Esophagus muscularis mucosa (tissue), 4 donors: ENCODE measurements at places on chromosomes 5 and 9.

DNA sequence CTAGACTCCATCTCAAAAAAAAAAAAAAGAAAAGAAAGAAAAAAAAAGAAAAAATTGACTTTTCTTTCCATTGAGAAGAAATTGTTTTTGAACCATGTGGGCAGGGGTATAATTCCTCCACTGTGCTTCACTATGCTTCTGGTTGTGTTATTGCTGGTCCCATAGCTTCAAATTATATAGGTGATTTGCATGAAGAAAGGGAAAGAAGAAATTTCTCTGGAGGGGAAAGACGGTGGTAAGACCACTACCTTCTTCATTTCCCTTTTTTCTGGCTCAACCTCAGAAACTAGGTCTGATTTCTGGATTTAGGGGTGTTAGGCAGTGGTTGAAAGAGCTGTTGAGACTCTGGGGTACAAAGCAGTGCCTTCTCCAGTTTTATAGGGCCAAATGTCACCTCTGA lies 29.3 kb upstream of the HSPB3 start:
- DNase-seq, result no peak

DNA sequence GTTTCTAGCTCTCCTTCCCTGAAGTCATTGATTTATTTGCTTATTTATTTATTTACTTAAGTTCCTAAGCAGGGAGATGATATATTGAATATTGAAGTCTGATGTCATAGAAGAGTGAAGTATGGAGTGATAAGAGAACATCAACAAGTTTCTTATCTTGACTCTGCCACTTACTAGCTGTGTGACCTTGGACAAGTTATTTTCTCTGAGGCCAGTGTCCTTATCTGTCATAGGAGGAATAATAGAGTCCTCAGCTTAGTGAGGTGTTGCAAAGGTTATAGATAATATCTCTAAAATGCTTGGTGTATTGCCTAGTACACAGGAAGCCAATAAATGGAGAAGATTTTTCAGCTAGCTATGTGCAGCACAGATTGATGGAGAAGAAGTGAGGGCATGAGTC lies 32.4 kb upstream of the PIP5K1B start:
- no peak for DNase-seq

- DNase-seq, result no peak
These were observed 18.9 kb downstream of the LYSMD3 start for GRCh38 chr5:90510438-90510837.

DNA sequence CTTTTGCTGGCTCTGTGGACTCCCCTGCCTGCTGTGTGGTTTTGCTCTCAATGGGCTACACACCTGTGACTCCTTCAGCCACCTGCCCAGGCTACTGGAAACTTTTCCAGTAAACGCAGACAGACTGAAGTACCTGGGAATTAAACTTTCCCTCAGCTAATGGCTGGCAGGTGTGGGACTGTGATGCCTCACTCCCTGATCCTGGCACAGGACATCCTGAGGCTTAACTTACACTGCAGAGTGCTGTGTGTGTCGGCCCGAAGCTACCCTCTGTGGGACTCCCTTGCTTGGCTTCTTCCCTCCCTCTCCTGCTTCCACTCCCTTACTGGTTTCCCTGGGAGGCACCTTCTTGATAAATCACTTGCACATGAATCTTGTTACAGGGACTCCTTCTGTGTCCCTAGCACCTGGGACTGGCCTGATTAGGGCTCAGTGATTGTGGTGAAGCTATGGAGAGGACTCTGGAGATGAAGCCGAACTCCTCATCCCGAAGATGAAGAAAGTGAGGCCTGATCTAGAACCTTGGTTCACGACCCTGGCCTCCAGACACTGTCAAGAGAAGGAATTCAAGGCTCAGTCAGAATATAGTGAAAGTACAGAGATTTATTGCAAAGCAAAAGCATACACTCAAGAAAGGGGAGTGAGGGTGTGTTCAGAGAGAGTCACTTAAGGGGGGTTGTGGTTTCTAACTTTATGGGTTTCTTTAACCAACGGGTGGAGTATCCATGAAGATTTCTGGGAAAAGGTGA lies 113.4 kb upstream of the ALDH1B1 start:
- peak; percentile 80 for DNase-seq

GRCh38 chr5:167012123-167013034 lies 1279.1 kb upstream of the WWC1 start:
- no peak for DNase-seq

DNA sequence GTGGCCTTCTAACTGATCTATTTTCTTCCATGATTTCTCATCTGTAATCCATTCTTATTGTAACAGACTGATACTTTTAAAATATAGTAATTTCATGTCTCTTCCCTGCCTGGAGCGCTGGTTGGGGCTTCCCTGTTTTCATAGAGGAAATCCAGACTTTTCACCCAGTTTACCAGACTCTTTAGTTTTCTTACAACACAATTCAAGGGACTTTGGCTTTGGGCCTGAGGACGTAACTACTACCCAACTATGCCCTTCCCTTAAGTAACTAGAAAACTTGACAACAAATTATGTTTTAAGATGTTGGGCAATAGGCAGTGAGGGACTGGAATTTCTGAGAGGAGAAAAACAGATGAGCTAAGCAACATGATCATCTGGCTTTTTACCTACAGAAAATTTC lies 289.6 kb downstream of the FGF10 start:
- no peak for DNase-seq
